ENCODE measurements at places on chromosomes 13 and 19. TPM values are rescaled to one million over a fixed set of nuclear protein-coding genes. Genes with fewer than 3 reads are reported as not detected.

GRCh38 chr13:23506071-23506806 lies 64.0 kb upstream of the TNFRSF19 start:
- H3K4me3 ChIP-seq = no peak overlapping the region
- no peaks in the 10 kb centered on the region for H3K27me3 ChIP-seq
- no peak for DNase-seq
- no peaks in the 10 kb centered on the region for H3K4me1 ChIP-seq
- H3K36me3 ChIP-seq = no peaks in the 10 kb centered on the region

Gene LGALS7B
- total RNA-seq = not detected

DNA sequence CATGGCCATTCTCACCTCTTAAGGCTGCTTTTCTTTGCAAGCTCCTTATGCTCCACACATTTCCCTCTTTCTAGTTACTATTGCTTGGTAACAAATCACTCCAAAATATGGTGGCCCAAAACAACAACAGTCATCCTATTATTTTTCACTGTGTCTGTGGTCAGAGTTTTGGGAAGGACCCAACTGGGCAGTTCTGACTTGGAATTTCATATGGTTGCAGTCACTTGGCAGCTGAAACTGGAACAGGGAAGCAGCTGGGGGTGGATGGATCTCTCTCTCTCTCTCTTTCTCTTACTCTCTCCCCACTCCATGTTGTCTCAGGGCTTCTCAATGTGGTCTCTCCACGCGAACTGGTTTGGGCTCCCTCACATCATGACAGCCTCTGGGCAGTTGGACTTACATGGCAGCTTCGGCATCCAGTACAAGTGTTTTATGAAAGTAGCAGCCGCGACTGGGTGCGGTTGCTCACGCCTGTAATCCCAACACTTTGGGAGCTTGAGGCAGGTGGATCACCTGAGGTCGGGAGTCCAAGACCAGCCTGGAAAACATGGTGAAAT lies 39.6 kb downstream of the NUMBL start:
- no peaks in the 10 kb centered on the region for H3K36me3 ChIP-seq
- DNase-seq = peak; percentile 48
- no peak overlapping the region for H3K4me3 ChIP-seq

Gene MICU2
- 55.5 TPM for total RNA-seq

DNA sequence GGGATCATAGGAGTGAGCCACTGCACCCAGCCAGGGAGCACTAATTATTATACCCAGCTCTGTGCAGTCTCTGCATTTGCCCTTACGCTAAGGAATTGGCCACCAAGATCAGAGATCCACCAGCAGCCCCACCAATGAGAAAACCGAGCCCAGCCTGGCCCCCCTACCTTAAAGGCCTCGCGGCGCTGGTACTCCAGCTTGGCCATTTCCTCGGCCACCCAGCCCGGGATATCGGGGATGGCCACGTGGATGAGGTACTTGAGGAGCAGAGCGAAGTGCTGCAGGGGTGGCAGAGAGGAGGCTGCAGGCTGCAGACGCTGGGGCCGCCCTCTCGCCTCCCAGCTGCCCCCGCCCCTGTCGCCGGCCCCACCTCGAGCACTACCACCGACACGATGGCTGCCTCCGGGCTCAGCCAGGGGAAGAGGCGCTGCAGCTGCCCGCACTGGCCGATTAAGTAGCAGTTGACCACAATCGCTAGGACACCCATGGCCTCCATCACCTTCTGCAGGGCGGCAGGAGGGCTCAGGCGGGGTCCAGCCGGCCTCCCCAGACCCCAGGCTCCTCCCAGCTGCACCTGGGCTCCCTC lies 7.5 kb downstream of the ANO8 start:
- H3K27ac ChIP-seq = no peak overlapping the region
- H3K27me3 ChIP-seq = no peaks in the 10 kb centered on the region
- no peaks in the 10 kb centered on the region for H3K36me3 ChIP-seq
- DNase-seq = no peak

- H3K4me3 ChIP-seq = no peak overlapping the region
- no peaks in the 10 kb centered on the region for H3K4me1 ChIP-seq
Measured at GRCh38 chr13:51245583-51245982, 23.4 kb downstream of the FAM124A start.

DNA sequence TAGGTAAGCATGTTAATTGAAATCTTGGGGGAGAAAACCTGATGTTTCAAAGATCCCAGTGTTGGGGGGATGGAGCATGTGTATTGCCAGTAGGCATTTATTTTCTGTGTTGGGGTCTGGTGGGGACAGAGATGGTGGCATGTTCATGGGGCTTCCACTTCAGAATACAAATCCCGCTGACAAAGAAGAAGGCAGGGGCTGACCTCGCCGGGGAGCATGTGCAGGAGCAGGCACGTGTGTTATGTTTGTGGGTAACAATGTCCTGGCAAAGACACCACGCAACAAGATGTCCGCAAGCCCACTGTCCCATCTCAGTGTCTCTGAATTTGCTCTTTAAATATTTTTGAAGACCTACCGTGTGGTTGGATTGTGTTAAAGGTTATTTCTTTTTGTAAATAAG lies 164.5 kb downstream of the TEX29 start:
- H3K36me3 ChIP-seq = no peaks in the 10 kb centered on the region
- H3K4me3 ChIP-seq = no peak overlapping the region
- no peaks in the 10 kb centered on the region for H3K27me3 ChIP-seq
- peak; percentile 37 for DNase-seq
- no peak overlapping the region for H3K27ac ChIP-seq

- no peaks in the 10 kb centered on the region for H3K4me1 ChIP-seq
- H3K27me3 ChIP-seq = no peaks in the 10 kb centered on the region
- H3K27ac ChIP-seq = no peak overlapping the region
- peak; percentile 20 for DNase-seq
Measured at GRCh38 chr13:77448689-77449088, 86.8 kb upstream of the SCEL start.

Gene GZMM
- total RNA-seq = 2.4 TPM

DNA sequence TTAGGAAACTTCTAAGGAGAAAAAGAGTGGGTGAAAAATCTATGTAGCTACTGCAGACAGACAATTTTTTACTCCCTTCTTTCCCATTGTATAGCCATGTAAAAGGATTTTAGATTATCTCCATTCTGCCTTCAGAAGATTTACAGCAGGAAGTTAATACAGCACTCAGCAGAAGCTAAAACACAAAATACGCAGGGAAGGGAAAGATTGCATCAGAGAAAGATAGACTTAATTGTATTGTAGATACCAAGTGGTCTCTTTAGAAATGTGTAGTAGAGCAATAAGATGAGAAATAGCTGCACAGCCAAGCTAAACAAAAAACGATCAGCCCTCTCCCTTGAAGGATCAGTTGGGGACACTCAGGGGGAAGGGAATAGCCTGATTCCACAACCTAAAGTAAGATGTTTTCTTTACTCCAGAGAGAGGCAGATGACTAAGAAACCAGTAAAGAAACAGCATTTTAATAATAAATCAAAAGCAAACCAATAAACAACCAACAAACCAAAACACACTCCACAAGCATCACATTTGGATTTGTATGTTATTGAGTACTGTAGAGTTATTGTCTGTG lies 236.7 kb upstream of the SLITRK1 start:
- no peaks in the 10 kb centered on the region for H3K4me1 ChIP-seq
- no peaks in the 10 kb centered on the region for H3K27me3 ChIP-seq
- no peak overlapping the region for H3K4me3 ChIP-seq
- no peak overlapping the region for H3K27ac ChIP-seq
- DNase-seq = no peak

Gene SIRT6
- total RNA-seq = 29.3 TPM

Gene PNMA8A
- 46.8 TPM for total RNA-seq

DNA sequence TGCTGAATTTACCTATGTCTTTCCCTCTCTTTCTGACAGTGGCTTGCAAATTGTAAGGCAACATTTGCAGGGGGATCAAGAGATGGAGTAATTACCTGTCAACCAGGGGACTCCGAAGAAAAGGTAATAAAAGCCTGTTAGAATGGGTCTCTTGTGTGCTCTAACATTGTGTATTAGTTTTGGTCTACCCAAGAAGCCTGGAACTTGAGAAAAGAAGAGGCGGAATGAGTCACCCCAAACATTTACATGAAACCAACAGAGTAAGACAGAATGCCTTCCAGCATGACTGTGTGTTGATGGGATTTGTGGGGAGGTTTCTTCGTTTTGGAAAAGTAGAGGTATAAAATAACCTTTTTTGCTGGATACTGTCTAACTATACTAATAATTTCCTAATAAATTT lies 36.7 kb downstream of the ZAR1L start:
- no peaks in the 10 kb centered on the region for H3K27me3 ChIP-seq
- no peak for DNase-seq
- H3K4me1 ChIP-seq = no peaks in the 10 kb centered on the region
- no peak overlapping the region for H3K4me3 ChIP-seq
- no peaks in the 10 kb centered on the region for H3K36me3 ChIP-seq
- H3K27ac ChIP-seq = no peak overlapping the region

- H3K36me3 ChIP-seq = no peaks in the 10 kb centered on the region
Measured at GRCh38 chr13:40661875-40662665, 4.4 kb downstream of the FOXO1 start.

DNA sequence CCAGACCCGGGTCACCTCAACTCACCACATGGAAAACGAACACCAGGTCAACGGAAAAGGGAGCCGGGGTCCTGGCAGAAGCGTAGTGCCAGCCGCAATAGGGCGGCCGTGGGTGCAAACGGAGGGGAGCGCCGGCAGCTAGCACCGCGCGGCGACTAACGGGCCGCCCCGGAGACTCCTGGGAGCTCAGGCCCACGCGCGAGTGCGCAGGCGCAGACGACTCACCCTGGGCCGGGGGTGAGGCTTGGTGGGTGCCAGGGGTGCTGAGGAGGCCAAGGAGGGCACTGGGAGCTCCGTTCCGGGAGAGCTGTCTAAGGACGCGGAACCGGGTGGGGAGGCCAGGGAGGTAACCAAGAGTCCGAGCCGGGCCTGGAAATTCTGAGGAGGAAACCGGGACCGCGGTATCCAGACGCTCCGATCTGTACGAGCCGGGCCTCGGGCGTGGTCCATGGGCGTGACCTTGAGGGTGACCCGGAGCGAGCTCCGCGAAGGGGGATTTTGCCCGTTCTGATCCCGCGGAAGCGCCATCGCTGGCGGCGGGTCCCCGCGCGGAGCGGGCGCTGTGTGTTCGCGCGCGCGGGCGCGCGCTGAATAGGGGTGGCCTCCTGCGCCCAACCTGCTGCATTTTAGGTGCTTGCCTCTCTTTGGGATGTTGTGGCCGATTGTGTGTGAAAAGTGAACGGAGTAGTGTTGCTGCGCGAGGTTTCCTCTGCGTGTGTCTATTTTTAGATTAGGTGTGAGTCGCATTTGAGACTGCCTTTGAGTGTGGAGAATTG lies at the start of gene ZNF382:
Gene ZNF382 (plus strand): TSS at position 213 of the 776 bp plus-strand sequence. CDS start 4,602 bp downstream, outside the sequence.
- peaks cover 15% of the 10 kb centered on the region for H3K4me1 ChIP-seq
- H3K36me3 ChIP-seq = no peaks in the 10 kb centered on the region
- H3K4me3 ChIP-seq = peak within 1 kb of the TSS; percentile 69

Gene ZNF560
- not detected for total RNA-seq

Gene ZNF541
- total RNA-seq = 11.5 TPM

DNA sequence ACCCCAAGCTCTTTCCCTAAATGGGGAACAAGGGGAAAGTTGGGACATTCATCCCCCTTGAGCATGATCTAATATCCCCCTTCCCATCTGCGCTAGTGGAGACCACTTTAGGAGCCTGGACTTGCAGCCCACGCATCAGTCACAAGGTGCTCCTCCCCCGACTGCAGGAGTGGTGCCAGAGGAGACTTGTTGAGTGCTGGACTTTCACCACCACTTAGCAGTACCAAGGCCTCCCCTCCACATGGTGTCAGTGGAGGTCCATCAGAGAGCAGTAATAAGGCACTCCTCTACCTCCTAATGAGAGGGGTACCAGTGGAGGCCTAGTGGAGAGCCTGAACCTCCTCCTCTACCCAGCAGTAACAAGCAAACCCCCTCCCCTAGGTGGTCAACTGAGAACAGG lies 22.5 kb downstream of the CAB39L start:
- DNase-seq = no peak
- no peaks in the 10 kb centered on the region for H3K27me3 ChIP-seq
- H3K4me1 ChIP-seq = peaks cover 10% of the 10 kb centered on the region
- H3K27ac ChIP-seq = no peak overlapping the region
- H3K36me3 ChIP-seq = no peaks in the 10 kb centered on the region

DNA sequence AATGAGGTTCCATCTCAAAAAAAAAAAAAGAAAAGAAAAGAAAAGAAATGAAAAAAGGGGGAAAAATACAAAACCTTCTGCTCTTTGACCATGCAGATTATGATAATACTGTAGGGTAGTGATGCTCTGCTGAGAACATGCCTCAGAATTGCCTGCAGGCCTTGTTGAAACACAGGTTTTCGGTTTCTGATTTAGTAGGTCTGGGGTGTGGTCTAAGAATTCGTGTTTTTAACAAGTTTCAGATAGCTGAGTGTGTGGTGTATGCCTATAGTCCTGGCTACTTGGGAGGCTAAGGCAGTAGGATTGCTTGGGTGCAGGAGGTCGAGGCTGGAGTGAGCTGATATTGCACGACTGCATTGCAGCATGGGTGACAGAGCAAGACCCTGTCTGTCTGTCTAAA lies 14.9 kb upstream of the CYP2B6 start:
- no peak overlapping the region for H3K4me3 ChIP-seq
- DNase-seq = no peak
- no peaks in the 10 kb centered on the region for H3K36me3 ChIP-seq
- no peaks in the 10 kb centered on the region for H3K27me3 ChIP-seq

DNA sequence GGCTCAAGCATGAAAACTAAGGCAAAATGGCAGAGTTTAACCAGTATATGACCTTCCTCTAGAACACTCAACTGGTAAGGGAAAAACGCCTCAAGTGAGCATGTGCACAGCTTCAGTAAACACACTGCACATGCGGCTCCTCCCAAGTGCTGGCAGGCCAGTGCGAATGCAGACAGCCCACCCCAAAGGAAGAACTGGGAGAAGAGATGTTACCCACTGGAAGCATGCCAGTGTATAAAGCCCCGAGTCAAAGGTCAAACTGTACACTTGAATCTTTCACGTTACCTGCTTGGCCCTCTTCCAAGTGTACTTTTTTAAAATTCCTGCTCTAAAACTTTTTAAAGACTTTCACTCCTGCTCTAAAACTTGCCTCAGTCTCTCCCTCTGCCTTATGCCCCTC lies 19.2 kb upstream of the RCBTB1 start:
- H3K4me1 ChIP-seq = peaks cover 3% of the 10 kb centered on the region
- no peaks in the 10 kb centered on the region for H3K36me3 ChIP-seq
- H3K4me3 ChIP-seq = no peak overlapping the region
- H3K27me3 ChIP-seq = no peaks in the 10 kb centered on the region
- no peak for DNase-seq
